ENCODE measurements at places on chromosomes 12 and 14.

GRCh38 chr12:30519535-30519934 lies 176.1 kb downstream of the IPO8 start:
- no peak for DNase-seq

DNA sequence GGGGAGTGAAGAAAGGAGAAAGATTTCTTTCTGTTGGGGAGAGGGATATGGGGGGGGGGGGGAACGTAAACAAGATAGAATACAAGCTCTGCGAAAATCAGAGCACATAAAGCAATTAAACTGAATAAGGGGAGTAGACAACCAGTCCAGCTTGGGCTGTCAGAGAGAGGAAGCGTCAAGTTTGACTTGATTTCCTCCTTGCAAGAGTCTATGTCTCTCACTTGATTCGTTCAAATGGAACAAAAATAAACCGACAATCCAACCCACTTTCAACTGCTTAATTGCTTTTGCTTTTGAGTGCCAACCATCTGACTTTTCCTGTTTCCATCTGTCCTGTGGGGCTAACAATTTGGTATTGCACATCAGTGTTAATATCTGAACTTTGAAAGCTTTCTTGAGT lies 942 bp downstream of the SYT1 start:
- DNase-seq: no peak

DNA sequence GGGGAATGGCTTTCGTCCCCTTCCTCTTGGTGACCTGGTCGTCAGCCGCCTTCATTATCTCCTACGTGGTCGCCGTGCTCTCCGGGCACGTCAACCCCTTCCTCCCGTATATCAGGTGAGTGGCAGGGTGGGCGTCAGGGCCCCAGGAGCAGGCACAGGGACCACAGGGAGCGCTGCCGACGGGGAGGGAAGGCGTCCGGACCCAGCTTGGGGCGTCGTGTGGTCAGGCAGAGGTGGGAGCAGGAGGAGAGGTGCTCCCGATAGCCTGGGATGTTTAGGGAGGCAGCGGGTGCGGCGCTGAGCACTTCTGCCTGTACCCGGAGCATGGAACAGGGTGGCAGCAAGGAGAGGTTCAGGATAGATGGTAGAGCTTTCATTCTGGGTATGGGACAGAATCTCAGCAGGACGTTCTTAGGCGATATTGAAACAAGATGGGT lies 444 bp downstream of the DRAM1 start:
- no peak for DNase-seq

DNA sequence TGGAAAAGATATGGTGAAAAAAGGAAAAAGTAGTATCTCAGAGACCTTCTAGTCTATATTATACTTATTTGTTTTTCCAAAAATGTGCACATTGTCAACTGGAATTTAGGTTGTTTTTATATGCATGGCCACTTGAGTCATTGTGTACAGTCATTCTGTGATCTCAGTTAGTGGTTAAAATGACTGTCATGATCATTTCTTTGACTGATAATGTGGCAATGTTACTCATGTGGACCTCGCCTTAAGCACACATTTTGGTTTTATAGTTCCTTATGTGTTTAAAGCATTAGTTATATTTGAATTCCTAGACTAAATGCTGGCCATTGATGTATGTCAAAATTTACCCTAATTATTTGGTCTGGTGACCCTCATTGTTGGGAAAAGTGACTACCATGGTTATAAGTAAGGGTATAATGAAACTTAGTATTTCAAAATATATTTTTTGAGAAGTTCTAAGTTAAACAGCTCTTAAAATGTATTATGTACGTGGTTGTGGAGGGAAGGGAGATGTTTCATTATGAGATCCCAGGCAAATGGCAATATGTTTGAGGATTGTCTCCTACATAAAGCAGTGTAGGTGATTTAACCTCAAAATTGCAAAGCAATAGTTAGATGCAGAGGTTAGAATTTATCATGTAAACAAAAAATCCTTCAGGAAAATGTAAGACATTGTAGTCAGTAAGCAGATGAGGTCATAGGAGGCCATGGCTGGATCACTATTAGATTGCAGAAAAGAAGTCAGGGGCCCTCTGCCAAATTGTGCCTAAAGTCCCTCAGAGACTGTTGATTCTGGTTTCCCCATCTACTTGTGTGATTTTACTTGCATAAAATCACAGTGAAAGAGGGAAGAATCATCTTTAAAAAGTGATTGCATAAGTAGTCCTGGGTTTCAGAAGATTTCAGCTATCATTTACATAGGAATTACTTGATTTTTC lies 17.5 kb downstream of the PNMA1 start:
- no peak for DNase-seq

- DNase-seq: no peak
Observed at GRCh38 chr12:123233505-123234308, 471 bp downstream of the MTRFR start.

DNA sequence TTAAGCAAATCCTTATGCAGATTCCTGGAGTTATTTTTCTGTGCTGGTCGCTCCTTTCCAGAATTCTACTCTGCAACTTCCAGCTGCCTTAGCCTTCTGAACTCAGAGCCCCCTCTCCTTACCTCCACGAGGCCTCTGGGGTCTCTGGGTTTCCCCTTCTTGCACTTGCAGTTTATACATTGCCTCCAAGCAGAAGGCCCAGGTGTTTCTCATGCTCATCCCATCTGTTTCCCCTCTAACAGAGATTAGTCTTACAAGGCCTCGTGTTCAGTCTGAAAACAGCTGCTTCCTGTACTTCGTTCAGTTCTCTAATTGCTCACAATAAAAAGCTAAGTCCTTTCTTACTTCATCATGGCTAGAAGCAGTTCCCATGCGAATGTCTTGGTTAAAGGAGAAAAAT lies 134.4 kb upstream of the FGD4 start:
- no peak for DNase-seq

DNA sequence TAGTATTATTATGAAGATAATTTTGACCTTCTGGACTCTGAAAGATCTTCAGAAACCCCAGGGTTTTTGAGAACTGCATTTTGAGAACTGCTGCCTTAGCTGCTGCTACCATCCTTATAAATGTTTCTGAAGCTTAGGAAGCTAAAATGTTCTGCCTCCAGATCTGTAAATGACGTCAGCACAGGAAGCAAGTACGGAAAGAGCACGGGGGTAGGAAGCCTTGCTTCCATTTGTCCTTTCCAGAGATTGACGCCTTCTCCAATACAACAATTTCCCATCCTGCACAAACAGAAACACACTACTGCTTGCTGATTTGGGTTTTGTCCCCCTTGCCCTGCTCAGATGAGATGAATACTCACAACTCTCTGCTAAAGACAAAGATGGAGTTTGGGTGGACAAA lies 17.9 kb downstream of the RAD52 start:
- DNase-seq: no peak

DNA sequence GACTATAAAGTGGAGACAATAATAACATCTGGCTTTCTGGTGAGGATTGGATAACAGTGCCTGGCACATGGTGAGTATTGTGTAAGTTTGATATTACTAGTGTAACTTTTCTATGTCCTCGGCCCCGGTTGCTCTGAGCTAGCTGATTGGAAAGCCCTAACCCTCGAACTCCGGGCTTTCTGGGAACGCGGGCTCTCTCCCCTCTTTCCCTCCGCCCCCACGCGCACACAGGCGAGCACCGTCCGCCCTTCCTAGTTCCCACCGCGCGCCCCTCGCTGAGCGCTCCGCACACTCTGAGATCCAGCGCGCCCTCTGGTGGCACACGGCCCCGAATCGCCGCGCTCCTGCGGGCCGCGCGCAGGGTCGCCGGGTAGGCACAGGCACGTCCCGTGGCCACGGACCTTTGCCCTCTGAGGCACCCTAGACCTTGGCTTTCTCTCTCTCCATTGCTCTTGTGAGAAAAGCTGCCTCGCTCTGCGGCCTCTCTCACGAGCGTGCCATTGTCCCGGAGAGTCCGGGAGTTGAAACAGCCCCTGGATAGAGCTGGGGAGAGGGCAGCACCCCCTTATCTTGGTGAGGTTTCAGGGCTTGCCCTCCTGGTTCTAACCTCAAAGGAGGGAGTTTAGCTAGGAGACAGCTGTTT lies 23.2 kb upstream of the ESRRB start:
- peak; percentile 27 for DNase-seq

GRCh38 chr14:76782115-76782884 lies 21.0 kb downstream of the VASH1 start:
- DNase-seq: no peak

- DNase-seq: no peak
Observed at GRCh38 chr12:113408756-113409298, 5.1 kb upstream of the SDS start.

DNA sequence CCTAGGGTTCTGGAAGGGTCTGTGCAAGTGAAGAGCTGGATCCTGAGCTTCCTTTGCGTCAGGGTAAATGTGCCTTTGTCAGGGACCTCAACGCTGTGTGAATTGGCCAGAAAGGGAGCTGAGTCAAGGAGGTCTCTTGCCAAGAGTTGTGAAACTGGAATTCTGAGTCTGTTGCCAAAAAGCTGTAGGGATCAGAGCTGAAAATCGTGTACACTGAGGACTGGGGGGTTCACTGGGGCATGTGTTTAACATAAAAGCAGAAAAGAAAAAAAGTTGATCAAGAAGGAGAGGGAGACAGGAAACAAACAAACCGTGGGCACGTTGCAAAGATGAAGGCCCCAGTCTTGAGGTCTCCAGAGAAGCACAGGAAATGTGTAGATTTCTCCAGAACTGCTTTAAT lies 1081.5 kb downstream of the VRK1 start:
- no peak for DNase-seq

DNA sequence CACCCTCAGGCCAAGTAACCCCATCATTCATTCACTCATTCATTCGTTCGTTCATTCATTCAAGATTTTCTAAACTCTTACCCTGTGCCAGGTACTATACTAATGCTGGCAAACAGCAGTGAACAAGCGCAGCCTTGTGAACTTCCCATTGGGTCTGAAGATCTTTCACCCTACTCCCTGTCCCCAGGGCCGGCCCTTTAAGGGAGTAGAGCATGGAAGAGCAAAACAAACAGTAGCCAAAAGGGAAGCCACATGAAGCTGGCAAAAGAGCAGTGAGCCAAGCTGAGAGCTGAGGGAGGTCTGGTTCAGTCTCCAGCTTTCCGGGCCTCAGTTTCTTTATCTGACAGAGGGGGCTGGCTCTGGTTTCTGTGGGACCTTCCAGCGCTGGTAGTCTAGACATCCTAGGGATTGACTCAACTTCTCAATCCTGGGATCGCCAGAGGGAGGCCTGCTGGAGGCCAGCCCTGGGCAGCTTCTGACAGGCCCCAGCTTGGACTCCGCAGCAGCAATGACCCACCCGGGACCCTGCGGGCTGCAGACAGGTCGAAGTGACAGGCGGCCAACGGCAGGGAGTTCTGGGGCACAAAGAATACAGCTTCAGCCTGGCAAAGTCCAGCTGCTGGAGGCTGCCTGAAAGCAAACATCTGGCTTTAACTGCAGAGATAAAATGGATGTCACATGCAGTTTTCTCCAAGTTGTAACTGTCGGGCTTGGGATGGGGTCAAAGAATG lies 27.1 kb downstream of the ACTN1 start:
- DNase-seq: no peak

- no peak for DNase-seq
Observed at GRCh38 chr12:104460041-104460719, 3.4 kb downstream of the CHST11 start.

GRCh38 chr12:61452076-61452475 lies 808.1 kb upstream of the USP15 start:
- DNase-seq: no peak

- no peak for DNase-seq
Observed at GRCh38 chr12:4140581-4141301, 132.8 kb upstream of the CCND2 start.

GRCh38 chr12:70637303-70638085 lies at the start of gene PTPRB:
TSS of gene PTPRB (minus strand) at chr12:70637429. CDS start at chr12:70637395, 34 bp downstream.
- DNase-seq: no peak

DNA sequence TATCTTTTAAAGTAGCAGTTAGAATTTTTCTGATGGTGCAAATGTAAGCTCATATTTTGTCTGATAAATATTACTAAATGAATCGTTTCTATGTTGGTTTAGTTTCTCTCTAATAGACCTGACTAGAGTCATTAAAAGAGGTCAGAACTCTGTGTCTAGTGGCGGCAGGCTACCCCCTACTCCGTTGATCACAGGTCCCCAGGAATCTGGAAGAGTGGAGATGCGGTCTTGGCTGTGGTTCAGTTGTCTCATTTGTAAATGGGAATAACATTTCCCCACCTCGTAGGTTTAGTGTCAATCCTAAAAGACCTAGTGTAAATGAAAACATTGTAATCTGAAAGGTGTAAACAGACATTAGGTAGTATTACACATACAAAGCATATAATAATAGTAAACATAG lies 4.7 kb upstream of the FOXJ2 start:
- DNase-seq: no peak

GRCh38 chr12:62016021-62016420 lies 244.2 kb upstream of the USP15 start:
- DNase-seq: no peak

- no peak for DNase-seq
Observed at GRCh38 chr12:49863946-49864797, 21.3 kb upstream of the BCDIN3D start.

DNA sequence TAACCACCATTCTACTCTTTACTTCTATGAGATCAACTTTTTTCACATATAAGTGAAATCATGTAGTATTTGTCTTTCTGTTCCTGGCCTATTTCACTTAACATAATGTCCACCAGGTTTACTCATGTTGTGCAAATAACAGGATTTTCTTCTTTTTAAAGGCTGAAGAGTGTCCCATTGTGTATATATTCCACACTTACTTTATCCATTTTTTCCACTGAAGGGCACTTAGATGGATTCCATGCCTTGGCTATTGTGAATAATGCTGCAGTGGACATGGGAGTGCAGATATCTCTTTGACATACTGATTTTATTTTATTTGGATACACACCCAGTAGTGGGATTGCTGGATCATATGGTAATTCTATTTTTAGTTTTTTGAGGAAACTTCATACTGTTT lies 181.1 kb upstream of the HMGA2 start:
- no peak for DNase-seq

DNA sequence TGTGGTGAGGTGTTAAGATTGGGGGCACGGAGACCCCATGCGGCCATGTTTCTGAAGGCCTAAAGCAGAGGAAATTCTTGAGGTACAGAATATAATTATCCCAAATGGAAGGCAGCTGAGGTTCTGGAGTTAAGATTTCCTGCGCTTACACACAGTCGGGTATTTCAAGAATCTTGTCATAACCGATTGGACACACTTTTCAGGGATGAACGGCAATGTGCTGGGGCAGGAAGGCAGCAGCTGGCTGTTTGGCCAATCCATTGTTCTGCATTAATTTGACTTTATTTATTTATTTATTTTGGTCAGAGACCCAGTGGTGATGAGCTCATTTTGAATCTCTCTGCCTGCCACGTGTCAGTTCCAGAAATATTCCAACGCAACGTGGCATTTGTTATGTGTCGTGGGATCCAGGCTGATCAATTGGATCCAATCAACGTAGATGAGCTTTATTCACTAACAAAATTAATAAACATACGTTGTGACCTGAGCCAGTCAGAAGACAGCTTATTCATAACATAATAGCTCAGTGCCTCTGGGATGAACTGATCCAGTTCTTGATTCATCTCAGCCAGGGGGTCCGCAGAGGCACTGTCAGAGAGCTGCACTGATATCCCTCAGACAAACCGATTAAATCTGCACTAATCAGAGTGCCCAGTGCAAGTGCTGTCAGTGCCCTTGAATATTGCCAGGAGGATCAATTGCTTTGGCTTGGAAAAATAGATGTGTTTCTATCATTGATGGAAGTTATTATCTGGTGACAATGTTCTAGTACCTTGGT lies 181.0 kb downstream of the KTN1 start:
- DNase-seq: no peak

All from stimulated activated CD8-positive, alpha-beta memory T cell treated with anti-CD3 and anti-CD28 coated beads, Interleukin-15, amount 100 ng/mL, for 48 hours (primary cell).